Peyer's patch (tissue), 4 donors: ENCODE measurements at places on chromosomes 3 and 15. TPM values are rescaled to one million over a fixed set of nuclear protein-coding genes. Genes with fewer than 3 reads are reported as not detected.

Gene GHSR
- total RNA-seq: not detected

Gene CCK
- 3.5 TPM for total RNA-seq

Gene RTP4
- 6.3 TPM for total RNA-seq

Gene GRIP2
- 1.4 TPM for total RNA-seq

Gene WDR76
- total RNA-seq: 5.4 TPM

Gene SERPINI1
- total RNA-seq: 1.2 TPM

Gene PAQR5
- total RNA-seq: 22.3 TPM

Gene ROPN1
- not detected for total RNA-seq

Gene SPINK8
- total RNA-seq: not detected

Gene CATSPER2
- total RNA-seq: 9.3 TPM

Gene AHSG
- total RNA-seq: not detected

Gene TICRR
- 2.3 TPM for total RNA-seq

Gene NOX5
- 5.0 TPM for total RNA-seq

Gene PRRT3
- total RNA-seq: 3.4 TPM

Gene TTLL13
- total RNA-seq: not detected

Gene KCNAB1
- 1.6 TPM for total RNA-seq

Gene MAGEF1
- 12.4 TPM for total RNA-seq

Gene C3orf38
- total RNA-seq: 23.8 TPM

DNA sequence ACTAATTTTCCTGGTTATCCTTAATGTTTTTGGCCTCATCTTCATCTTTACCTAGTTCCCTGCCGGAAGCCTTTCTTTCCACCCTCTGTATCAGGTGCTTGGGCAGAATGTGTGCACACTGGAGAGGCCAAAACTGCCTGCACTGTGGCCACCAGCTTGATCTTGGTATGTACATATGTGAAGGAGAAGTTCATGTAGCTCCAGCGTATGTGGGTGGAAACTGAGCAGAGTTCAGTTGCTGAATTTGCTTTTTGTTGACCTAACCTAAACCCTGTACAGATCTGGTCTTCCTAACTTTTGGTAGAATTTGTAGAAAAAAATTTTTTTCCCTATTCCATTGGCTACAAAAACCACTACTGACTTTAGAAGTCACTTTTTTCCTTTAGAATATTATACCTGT is 65.9 kb upstream of the IGSF10 start:
- DNase-seq: no peak

DNA sequence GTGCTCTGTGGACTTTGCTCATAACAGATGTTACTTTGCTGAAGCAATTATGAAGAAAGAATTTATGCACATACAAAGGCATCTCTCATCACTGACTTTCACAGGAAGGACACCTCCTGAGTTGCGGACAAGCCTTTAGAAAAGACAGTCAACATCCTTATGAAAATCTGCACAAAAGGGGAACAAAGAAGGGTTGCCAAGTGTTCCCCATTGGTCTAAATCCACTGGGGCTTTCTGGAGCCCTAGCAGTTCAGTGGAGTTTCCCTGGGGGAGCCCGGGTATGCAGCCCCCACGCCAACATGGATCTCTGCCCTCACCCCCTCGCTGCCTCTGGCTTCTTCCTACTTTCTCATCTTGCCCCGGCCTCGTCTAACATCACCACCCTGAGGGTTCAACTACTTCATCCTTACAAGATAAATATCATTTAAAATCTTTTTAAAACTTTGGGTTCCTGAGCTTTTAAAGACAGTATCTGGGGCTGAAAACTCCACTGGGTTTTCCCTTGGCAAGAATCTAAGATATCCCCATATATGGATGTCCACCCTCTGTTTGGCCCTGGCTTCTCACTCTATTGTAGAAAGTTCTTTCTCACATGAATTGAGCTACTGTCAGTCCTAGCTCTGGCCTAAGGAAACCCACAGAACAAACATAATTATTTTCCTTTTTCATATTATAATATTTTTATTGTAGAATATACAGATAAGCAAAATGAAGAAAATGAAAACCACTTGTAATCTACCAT is 207.9 kb upstream of the RGMA start:
- DNase-seq: no peak

DNA sequence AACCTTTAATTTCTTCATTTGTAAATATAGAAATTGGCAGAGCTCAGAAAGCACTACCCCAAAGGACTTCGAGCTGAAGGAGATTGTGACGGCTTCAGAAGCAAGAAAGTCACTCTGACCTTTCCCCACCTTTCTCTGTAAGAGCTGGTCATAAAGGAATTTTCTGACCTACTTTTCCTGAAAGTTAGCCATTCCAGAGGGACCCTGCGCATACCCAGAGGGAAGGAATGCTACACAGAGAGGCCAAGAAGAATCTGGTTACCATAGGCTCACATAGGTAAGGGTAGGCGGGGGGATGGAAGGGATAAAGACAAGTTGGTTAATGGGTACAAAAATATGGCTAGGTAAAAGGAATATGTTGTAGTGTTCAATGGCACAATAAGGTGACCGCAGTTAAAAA is 1080.3 kb downstream of the ZPLD1 start:
- DNase-seq: no peak

- DNase-seq: peak; percentile 70
Observed at GRCh38 chr3:129599607-129600006, 6.9 kb downstream of the PLXND1 start.

DNA sequence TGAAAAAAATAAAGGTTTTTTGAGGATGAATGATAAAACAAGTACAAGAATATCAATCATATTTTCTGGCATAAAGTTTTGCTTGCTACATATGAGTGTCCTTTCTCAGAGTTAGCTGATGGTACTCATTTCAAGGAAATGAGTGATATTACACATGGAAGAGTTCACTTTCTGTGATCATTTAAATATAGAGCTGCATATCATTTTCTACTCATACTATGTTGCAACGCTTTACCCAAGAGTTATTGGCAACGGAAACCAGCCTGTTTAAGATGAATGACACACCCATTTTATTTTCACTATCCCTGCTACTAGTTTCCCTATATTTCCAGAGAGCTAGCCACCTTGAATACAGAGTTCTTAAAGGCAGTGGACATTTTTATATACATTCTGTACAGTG is 35.4 kb upstream of the RBMS3 start:
- no peak for DNase-seq

GRCh38 chr3:195909644-195910498 is 1.5 kb upstream of the TNK2 start:
- DNase-seq: peak; percentile 93

DNA sequence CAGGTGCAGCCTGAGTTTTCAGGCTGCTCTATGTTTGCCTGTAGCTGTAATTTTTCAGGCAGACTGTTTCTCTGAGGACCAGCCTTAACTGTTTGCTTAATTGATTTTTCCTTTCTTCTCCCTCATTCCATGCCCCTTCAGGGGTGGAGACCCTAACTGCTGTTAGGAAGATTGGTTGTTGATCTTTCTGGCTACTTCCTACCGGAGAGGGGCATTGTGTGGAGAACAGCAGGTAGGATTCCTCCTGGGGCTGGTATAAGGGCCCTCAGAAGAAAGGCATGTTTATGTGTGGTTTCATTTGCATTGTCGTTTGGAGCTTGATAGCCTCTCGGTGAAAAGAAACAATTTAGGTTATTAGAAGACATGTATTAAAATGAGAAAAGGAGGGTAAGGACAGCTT is 56.9 kb upstream of the GOLGA6L2 start:
- no peak for DNase-seq

- DNase-seq: no peak
Observed at GRCh38 chr3:54631516-54632325, 296.1 kb downstream of the LRTM1 start.

GRCh38 chr3:13240928-13241618 is 167.8 kb upstream of the IQSEC1 start:
- DNase-seq: no peak

- no peak for DNase-seq
Observed at GRCh38 chr3:27507515-27508266, 23.5 kb upstream of the SLC4A7 start.

- no peak for DNase-seq
Observed at GRCh38 chr3:105593315-105593714, 226.6 kb downstream of the ALCAM start.

DNA sequence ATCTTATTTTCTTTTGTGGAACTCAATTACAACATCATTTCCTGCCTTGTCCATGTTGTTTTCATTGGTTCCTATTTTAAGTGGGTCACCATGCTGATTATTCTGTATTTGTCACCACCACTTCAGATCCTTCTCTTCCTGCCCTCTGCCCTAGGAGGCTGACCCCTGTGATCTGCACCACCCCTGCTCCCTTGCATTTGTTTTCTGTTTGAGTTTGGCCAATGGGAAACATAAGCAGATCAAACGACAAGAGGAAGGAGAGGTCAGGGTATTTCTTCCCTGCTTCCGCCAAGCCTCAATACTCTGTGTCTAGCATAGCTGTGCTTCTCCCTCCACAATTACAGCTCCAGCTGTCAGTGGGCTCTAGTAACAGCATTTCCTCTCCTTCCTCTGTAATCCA is 71.6 kb downstream of the IMPG2 start:
- DNase-seq: no peak

DNA sequence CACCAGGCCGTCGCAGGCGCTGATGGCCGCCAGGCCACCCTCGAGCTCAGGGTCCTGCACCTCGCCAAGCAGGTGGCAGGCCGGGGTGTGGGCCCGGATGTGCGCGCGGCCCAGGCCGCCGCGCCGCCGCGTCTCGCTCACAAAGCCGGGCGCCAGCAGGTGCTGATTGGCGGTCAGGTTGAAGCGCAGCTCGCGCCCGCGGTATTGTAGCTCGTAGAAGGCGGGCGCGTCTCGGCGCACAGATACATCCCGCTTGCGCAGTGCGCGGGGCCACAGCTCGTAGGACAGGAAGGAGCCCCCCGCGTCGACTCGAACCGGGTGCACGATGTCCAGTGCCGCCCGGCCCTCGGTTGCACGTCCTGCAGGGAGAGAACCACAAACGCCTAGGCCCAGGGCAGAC is 11.1 kb downstream of the ADAMTS7 start:
- no peak for DNase-seq

- no peak for DNase-seq
Observed at GRCh38 chr15:97654481-97655076, 305.9 kb upstream of the ARRDC4 start.

GRCh38 chr3:186985661-186986364 is 55.5 kb downstream of the ST6GAL1 start:
- DNase-seq: no peak

GRCh38 chr3:149356044-149356592 is 21.3 kb downstream of the TM4SF1 start:
- no peak for DNase-seq

DNA sequence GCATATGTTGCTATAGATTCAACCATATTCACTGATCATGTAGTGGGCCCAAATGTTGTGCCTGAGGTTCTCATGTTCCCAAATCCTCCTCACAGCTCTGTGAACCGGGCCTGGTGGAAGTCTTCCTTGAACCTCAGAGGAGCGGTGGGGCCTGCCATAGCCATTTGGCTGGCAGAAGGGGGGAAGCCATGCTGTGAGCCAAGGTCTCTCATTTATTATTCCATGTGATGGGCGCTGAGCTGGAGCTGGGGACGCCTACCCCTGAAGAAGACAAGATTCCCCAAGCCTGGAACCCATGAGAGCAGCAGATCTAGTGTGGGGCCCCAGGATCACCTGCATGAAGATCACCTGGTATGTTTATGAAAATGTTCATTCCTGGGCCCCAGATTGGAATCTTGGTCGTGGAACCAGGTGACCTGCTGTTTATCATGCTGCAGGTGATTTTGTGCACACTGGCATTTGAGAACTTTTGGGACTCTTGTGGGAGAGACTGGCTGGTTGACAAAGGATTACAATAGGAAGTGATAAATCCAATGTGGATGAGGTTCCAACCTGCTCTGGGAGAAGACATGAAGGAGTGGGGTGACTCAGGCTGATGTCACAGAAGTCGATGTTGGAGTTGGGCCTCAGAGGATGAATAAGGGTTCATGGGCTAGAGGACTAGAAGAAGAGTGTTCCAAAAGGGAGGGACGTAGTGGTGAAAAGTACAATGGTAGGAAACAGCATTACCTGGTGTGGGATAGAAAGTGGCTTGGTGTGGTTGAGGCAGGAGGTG is 102.1 kb downstream of the ASB7 start:
- no peak for DNase-seq

DNA sequence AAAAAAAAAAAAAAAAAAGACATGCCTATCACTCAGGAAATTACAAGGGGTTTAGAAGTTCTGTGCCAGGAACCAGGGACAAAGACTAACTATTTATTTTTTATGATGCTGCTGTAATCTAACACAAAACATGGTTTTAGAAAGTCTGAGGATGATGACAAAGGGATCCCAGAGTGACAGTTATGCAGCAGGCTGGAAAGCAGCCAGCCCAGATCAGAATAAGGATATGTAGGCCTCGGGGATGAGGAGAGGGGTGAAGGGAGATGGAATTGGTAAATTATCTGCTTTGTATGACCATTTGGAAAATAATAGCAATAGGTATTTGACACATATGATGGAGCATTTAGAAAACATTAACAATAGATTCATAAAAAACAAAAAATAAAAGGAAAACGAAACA is 34.1 kb upstream of the NMD3 start:
- DNase-seq: no peak

- DNase-seq: no peak
Observed at GRCh38 chr15:35698331-35698730, 152.4 kb upstream of the DPH6 start.

GRCh38 chr3:13228584-13228983 is 155.4 kb upstream of the IQSEC1 start:
- DNase-seq: no peak

DNA sequence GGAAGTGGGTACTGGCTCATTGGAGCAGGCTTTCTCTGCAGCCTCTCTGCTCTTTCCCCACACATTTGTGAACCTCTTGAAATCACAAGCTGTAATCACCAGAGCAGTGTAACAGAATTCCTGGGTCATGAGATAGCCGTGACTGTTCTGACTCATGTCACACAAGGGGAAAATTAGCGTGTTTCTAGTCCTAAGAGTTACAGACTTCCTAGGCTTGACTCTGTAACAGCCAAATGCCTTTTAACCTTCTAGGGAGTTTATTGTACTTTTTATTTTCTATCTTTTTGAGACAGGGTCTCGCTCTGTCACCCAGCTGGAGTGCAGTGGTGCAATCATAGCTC is 54.7 kb upstream of the TRAK1 start:
- peak; percentile 47 for DNase-seq

- DNase-seq: no peak
Observed at GRCh38 chr3:143171141-143171980, 51.8 kb downstream of the CHST2 start.

GRCh38 chr3:188174317-188175044 is 20.5 kb downstream of the LPP start:
- no peak for DNase-seq

DNA sequence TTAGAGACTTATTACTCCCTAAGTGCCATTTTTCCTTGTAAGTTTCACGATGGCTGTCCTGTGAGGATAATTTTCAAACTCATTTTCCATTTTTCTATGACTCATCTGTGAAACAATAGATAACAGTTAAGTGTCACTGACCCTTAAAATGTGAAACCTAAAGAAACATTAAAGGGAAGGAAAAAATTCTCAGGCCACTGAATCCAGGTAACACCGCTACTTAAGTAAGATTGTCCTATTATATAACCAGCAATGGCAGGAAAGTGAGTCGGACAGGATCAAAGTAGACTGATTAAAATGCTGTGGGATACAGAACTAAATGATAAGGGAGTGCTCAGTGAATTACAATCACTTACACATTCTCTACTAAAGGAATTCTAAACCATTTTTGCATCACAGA is 12.4 kb downstream of the PLD1 start:
- no peak for DNase-seq

GRCh38 chr15:56082263-56082761 is 88.9 kb upstream of the NEDD4 start:
- no peak for DNase-seq
